ENCODE measurements at places on chromosomes 4 and X.
A peak's percentile ranks its signal among the peaks of the same experiment; 100 is the strongest.

GRCh38 chrX:80432863-80433262, 12.6 kb downstream of the TENT5D start:
- no peak for DNase-seq

DNA sequence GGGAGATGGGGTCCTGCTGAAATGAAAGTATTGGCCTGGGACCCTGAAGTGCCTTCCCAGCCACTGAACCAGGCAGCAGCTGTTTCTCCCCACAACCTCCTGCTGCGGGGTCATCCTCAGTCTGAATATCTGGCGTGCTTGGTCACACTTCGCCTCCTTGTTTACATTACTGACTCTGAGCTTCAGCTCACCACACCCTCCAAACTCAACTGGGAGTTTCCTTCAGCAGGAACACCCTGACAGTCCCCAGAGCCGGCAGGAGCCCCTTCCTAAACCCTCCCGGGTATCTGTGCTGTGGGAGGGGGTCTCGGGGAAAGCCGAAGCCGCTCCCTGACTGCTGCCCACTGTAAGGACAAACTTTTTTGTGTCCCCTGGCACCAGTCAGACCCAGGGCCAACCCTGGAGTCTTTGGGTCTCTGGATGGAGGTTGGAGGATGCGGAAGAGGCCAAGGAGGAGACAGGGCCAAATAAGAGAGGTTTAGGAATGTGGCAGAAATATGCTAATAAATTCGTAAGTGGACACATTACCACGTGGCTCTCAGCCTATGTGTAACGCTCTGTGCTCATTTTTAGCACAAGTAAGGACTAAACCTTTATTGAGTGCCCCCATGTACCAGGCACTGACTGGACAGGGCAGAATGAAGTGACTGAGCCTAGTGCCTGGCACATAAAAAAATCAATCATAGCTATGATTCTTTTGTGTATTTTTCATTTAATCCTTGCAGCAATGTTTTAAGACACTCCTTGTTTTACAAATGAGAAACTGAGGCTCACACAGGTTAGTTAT, 20.7 kb downstream of the FHDC1 start:
- DNase-seq = no peak

DNA sequence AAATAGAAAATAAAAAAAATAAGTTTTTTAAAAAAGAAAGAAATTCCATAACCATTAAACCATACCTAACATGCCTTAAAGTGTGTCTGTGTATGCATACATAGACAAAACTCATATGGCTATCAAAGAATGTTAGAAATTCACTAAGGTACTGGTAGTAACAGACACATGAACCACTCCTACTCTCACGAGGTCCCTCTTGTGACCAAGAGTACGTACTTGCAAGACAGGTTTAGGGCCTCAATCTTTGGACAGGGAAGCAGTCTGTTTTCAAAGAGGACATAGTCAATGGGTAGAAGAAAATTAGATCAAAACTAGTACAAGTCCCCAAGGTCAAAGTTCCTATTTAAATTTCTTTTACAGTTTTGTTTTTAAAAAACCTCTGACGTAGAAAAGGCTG, 117.3 kb downstream of the CHM start:
- DNase-seq = no peak

- DNase-seq = no peak
Measured at GRCh38 chr4:8201321-8201781, 2.3 kb downstream of the SH3TC1 start.

DNA sequence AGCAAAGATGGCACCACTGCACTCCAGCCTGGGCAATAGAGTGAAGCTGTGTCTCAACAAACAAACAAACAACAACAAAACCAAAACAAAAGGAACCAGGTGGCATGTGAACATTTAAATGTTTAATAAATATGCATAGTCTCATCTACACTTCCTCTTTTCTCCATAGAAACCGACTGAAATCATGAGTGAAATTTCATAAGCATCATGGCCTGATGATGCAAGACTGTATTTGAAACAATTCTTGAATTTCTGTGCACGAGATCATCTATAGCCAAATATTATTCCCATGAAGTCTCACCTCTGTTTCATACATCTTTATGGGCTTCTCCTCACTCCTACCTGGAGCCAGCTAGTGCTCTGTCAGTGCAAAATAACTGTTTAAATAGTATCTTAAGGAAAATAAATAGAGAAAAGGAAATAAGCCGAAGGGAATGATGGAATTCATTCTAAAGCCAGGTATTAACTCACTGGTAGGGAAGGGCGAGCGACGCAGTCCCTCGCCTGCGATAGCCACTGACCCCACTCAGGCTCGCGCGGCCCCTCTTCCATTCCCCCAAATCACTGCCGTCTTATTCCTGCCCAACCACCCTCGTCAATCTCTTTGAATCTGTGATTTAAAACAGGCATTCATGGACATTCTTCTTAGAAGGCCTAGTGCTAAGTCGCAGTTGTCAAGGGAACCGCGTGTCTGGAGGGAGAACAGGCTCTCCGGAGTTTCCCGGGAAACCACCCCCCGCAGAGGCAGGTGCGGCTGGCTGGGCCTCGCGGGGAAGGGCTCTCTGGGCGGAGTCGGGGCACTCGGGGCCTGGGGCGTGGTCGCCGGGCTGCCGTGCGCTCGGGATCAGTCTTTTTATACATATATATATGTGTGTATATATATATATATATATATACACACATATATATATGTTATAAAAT, 52.4 kb upstream of the TRIM2 start:
- DNase-seq = peak; percentile 29

- no peak for DNase-seq
Measured at GRCh38 chr4:3530663-3531254, 1.5 kb downstream of the LRPAP1 start.

- DNase-seq = no peak
Measured at GRCh38 chr4:7121174-7121573, 53.3 kb upstream of the GRPEL1 start.

GRCh38 chrX:109600237-109600651, 24.7 kb downstream of the KCNE5 start:
- DNase-seq = peak; percentile 28

DNA sequence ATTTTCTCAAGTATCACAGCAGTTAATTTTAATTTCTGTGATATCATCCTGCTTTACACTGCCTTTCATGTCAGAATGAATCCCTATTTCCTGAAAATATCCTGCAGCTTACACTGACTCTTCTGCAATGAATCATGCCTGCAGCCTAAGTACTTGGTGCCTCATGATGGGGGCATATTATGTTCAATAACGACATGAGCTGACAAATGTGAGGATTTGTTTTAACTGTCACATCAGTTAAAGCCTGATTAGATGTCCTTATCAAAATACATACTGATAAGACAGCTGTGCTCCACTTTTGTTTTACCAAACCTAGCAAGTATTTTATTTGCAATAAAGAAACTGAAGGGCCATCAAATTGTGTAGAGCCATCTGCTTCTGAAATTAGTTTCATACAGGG, 359.9 kb upstream of the AGA start:
- no peak for DNase-seq

GRCh38 chr4:121003863-121004262, 68.5 kb downstream of the NDNF start:
- DNase-seq = no peak

DNA sequence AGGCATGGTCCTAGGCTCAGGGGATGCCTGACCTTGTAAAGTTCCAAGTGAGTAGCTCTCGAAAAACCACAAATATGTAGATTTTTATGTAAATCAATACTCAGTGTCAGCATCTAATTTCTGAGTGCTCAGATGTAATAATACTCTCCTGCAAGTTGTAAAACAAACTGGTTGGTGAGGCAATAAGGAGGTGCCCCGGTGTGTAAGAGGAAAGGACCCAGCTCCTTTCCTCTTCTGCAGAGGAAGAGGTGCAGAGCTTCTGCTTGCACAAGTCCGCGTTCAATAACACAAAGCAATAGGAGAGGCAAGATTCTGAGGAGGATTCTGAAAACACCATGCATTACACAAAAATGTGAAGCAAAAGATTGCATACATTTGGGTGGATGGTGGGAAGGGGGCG, 43.6 kb upstream of the ENPP6 start:
- no peak for DNase-seq

DNA sequence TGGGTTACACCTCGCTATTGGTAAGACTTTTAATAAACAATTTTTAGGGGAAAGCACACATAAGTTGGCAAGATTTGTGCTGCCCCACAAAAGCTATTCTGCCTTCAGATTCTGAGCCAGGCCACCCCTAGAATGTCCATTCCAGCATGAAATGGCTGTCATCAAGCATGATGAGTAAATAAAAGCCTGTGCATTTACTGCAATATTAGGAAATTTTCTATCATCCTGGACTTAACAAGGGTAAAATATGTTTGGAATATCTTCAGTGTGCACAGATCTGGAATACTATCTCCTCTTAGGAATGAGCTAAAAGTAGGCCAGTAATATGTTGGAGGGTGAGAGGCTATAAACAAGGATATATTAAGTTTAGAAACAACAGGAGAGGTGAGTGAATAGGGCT, 510.9 kb downstream of the ANKRD50 start:
- no peak for DNase-seq

DNA sequence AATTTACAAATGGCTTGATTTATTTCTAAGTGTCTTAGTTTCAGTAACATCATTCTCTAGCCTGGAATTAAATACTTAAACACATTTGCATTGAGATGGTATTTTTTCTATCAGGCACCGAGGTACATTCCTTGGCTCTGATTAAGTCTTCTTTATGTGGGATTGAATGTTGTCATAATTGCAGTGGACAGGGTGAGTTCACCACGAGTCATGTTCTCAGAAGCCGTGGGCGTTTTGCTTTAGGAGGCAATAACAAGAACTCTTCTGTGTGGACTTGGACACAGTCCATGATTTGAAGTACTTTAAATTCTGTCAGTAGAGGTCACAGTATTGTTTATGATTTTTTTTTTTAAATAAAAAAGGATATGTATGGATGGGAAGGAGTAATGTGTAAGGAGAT, 57.1 kb upstream of the EFHC2 start:
- DNase-seq = no peak

GRCh38 chr4:149409555-149409962, 406.1 kb downstream of the IQCM start:
- DNase-seq = peak; percentile 40

- DNase-seq = no peak
Measured at GRCh38 chrX:146243041-146243440, 425.4 kb downstream of the SLITRK2 start.

- DNase-seq = peak; percentile 24
Measured at GRCh38 chrX:76428243-76429130, 977 bp downstream of the MAGEE1 start.

DNA sequence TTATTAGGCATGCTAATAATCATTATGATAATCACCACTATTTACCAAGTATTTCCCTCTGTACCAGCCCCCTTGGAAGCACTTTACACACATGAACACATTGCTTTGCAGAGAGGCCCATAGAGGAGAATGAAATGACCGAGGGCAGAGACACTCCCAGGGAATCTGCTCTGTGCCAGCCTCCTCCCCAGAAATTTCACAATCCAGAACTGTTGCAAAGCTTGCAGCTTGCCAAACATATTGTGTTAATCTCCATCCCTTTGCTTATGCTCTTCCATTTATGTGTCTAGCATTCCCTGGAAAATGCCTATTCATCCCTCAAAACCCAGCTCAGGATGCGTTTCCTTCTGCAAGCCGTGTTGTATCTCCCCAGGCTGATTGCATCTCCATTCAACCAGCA, 37.8 kb downstream of the CYTL1 start:
- no peak for DNase-seq

GRCh38 chrX:115029869-115030570, 12.6 kb upstream of the IL13RA2 start:
- no peak for DNase-seq

- DNase-seq = no peak
Measured at GRCh38 chr4:174189392-174190015, 94.0 kb downstream of the FBXO8 start.

DNA sequence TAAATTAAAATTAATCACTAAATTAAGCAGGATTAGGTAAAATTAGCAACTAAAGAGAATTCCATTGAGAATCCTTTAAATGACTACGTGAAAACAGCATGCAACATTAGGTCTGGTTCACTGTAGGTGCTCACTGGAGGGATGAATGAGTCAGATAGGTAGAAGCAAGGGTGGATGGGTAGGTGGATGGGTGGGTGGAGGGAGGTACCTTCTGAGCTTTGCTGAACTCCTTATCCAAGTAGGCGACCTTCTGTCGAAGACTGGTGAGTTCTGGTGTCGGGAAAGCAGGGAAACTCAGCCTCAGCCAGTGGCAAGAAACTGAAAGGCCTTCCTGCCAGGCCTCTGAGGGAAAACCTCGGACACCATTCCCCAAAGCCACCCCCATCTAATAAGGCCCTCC, 3.0 kb downstream of the GRIPAP1 start:
- no peak for DNase-seq

DNA sequence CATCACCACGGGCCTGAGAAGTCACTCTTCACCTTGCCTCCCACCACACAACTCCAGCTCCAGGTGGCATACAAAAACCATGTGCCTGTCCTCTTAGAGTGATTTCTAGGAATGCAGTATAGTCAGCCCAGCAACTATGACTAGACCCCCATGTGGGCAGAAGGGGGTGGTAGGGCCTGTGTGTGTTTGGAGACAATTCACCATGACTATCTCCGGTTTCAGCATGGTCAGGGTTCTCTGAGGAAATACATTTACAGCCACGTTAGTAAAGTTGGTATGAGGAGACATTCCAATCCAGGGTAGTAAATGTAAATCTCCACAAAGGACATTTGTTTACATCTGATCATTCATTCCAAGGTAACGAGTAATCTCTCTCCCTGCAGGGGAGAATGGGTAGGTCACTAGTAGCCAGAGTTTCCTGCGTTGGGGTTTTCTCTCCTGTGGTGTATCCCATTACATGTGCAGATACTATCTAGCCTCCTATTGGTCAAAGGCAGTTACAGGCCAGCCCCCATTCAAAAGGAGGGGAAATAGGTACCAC, 4.2 kb upstream of the MTMR1 start:
- no peak for DNase-seq

- DNase-seq = no peak
Measured at GRCh38 chr4:107509615-107510014, 210.4 kb downstream of the PAPSS1 start.

DNA sequence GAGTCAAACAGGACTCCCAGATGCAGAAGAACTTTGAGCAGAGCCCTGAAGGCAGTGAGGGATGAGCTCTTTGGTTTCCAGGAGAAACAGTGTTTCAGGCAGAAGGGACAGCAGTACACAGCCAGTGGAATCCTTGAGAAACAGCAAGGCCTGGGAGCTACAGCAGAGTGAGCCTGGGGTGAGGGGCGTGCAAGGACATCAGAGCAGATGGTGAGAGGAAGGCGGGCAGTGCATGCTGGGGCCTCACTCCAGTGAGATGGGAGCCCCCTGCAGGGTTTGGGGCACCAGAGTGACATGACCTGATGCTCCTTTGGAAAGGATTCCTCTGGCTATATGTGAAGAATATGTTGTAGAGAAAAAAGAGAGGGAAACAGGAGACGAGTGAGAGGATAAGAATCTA, 98.1 kb upstream of the EGFL6 start:
- no peak for DNase-seq

GRCh38 chrX:78384486-78384885, 57.1 kb upstream of the CYSLTR1 start:
- no peak for DNase-seq

- no peak for DNase-seq
Measured at GRCh38 chrX:115602729-115603389, 41.9 kb downstream of the PLS3 start.

DNA sequence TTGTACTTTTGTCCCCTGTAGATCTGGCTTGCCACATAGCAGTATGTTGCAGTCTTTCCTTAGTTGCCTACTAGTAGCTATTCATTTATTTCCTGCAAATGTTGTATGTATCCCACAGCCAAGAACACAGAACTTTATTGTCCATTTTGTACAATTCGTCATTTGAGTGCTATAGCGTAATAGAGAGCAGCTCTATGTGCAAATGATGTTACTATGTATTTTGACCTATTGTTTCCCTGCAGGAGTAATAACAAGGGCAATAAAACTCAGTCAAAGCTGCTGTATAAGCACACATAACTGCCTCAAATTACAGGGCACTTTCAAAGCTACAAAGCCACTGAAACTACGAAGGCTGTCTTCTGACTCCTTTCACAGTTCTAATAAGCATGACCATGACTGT, 48.1 kb downstream of the NRK start:
- no peak for DNase-seq

All from heart left ventricle (tissue), 16 donors.